ENCODE measurements at places on chromosomes 4 and X.
A peak's percentile ranks its signal among the peaks of the same experiment; 100 is the strongest.

GRCh38 chrX:25597551-25597950 is 540.6 kb upstream of the MAGEB18 start:
- no peak for DNase-seq

DNA sequence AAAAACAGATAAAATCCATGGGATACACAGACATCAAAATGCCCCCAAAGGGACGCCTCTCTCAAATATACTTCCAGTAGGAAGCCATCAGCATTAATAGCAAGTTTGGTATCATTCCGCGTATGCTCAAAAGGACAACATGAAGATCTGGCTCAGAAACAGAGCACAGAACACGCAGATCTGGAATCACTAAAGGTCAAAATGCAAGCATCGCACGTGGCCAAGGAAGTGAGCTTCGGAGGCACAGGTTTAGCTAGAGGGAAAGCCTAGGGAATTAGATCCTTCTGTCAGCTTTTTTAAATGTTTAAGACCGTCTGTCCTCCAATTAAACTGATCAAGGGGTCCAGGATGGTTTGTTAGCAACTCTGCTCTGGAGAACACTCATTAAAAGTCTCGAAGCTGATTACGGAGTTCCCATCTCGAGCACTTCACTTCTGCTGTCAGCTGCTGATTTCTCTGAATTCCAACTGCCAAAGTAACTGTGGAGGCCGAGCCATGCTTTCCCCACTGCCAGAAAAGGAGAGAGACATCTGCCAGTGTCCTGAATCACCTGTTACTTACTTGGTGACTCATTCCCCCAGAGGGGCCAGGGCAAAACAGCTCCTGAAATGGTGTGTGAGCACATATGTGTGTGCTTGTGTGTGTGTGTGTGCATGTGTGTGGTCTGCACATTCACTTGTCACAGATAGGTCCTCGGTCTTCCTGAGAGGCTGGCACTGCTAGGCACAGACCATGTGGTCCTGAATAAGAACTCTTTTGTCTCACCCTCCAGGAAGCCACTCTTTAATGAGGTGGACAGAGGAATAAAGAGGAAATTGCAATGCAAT is 177.7 kb upstream of the PPARGC1A start:
- DNase-seq: no peak

DNA sequence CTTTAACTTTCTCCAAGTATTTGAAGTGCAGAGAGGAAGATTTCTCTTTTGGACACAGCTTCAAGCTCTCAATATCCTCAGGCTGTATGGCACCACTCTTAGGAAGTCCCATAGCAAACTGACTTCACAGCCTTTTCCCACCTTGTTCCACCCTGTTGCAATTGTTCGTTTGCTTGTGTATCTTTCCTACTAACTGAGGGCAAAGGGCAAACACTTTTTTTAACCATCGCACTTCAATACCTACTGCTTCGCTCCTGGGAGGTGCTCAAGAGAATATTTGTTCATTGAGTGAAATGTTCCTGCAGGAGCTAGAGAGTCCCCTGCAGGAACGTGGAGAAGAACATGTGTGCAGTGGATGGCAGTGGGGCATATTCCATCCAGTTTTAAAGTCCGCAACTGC is 638.6 kb downstream of the BCOR start:
- no peak for DNase-seq

- DNase-seq: no peak
These were observed 455.1 kb upstream of the CTSO start for GRCh38 chr4:156408749-156409148.

DNA sequence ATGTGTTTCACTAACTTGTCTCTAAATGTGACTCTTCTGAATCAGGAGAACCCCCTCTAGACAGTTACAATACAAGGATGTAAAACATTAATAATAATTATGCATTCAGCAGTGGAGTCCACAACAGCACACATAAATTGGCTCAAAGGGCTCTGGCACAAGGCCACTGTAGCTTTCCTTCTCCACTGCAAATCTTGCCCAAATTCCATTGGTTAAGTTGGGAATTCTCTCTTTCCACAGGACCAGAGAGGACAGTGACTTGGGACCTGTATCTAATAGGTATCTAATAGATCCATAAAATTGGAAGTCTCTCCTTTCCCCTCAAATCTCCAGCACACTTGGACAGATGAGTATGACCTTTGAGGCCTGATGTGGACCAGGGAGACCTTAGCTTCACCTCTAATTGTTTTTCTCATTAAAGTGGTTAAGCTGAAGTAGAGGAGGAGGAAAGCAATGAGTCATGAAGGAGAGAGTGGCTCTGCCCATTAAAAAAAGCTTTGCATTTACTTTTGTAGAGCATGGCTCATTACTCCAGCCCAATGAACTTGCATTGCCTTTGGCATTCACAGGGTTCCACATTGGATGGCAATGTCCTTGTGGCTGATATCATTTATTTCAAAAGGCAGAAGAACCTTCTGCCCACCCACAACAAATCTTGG is 72.3 kb upstream of the SH3RF1 start:
- no peak for DNase-seq

DNA sequence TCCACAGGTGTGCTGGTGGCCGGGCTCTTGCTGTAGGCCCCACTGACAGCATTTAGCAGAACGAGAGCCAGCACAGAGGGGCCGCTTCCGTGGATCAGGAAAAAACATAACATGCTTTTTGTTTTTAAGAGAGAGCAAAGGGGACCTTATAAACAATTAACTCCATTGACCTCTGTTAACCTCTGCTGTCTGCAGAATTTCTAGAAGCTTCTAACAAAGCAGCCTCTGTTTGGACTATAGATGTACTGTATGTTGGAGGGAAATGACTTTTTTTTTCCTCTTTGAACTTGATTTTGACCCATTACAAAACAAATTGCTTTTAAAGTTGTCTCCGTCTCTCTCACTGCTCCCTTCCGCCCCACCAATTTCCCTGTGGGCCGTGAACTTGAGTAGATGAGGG is 210.7 kb downstream of the FRAS1 start:
- no peak for DNase-seq

DNA sequence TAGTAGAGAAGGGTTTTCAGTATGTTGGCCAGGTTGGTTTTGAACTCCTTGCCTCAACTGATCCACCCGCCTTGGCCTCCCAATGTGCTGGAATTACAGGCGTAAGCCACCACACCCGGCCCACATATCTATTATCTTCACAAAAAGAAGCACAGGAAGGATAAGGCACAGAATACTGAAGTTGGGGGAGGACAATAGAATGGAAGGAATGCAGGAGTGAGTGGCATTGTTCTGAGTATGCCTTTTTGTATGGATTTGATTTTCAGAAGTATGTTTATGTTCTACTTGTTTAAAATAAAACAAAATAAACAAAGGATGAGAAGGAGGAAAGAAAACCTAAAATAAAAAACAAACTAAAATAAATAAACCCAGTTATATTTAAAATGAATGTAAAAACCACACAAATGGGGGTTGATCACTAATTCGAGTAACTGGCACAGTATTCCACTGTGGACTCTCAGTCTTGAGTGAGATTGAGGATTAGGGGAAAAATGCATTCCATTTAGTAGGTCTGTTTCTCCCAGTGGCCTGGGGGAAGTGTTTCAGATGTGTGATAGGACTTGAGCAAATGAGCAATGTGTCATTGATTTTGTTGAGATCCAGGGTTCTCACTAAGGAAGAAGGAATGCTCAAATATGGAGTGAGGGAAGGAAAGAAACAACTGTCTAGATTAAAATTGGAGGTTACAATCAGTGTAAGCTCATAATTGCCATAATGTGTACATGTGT is 109.0 kb upstream of the C1QTNF7 start:
- DNase-seq: no peak

GRCh38 chr4:136412708-136413107 is 1119.6 kb downstream of the PCDH18 start:
- DNase-seq: no peak

- DNase-seq: no peak
These were observed 39.9 kb downstream of the LNX1 start for GRCh38 chr4:53551281-53551864.

DNA sequence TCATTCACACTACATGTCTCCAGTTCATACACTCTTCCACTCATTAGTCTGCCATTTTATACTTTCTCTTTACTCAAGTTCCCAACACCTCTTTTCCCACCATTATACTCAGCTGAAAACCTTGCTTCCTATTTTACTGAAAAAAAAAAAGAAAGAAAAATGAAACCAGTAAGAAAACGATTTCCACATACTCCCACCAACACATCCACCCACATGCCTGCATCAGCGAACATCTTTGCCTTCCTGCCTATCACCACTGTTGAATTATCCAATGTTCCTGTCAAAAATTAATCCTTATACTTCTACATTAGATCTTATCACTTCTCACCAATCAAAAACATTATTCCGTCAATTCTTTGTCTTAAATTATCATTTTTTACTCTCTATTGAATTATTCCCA is 188.1 kb upstream of the FAM241A start:
- no peak for DNase-seq

DNA sequence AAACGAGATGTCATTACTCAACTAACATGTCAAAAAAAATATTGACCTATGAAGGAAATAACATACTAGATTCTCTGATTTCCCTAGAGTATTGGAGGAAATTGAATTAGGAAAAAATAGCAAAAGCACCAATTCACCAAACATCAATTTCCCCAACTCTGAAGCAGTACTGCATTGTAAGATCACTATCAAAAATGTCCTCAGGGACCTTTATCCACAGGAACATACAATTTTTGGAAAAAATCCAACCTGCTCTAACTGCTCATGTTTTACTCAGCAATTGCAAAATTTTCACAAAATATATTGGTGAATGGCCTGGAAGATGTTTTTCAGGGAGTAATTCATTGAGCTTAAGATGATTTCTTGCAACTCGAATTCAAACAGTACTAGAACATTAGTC is 239.0 kb upstream of the GIMD1 start:
- DNase-seq: no peak

GRCh38 chr4:152848508-152848907 is 68.8 kb downstream of the ARFIP1 start:
- DNase-seq: no peak

- no peak for DNase-seq
These were observed 30.7 kb downstream of the EREG start for GRCh38 chr4:74395633-74396032.

DNA sequence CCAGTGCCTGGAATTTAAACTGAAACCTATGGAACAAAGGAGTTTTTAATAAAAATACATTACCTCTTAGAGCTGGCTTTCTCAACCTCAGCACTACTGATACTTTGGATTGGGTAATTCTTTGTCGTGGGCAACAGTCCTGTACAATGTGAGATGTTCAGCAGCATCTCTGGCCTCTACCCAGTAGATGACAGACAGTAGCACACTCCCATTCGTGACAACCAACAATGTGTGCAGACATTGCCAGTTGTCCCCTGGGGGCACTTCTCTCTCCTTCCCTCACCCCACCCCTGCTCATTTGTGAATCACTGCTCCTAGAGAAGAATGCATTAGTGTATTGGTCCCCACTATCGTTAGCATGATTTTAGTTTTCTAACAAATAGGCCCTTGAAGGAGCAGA is 16.2 kb downstream of the GPAT3 start:
- peak; percentile 80 for DNase-seq

- DNase-seq: no peak
These were observed 2.2 kb upstream of the FAM114A1 start for GRCh38 chr4:38865445-38865844.

DNA sequence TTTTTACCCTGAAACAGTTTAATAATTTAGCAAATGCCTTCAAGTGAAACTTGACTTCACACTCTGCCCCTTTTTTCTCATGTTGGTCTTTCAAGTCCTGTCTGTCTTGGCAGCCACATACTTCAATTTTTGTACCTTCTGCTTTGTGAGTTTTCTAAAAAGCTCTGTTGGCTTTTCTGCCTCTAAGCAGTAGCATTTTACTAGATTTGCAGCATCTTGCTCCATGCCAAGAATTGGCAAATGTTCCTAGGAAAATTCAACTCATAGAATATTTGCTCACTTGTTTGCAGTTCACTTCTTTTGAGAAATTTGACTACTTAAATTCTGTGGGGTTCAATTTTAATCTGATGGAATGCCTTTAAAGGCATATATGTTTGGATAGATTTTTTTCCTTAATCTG is 59.2 kb downstream of the FAM47A start:
- no peak for DNase-seq

All from GM04504 (cell line).